Stimulated activated naive CD4-positive, alpha-beta T cell treated with Interleukin-2 at 50 U/mL for 16 hours (primary cell): ENCODE measurements at places on chromosomes 6 and 20.

DNA sequence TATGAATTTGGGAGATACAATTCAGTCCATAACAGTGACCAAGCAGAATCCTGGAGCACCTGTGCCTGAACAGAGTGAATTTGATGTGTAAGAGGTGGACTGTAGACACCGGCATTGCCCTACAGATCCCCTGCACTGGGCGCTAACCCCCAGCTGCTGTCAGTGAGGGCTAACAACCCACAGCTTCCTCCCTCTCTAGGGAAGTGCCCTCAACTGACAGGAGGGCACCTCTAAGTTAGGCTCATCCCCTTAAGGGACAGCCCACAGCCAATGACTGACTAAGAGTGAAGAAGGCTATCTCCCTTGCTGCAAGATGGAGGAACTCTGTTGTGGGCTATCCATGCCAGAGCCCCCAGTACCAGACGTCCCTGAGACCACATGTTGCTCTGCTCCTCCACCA lies 15.3 kb upstream of the BPIFB1 start:
- DNase-seq = no peak

GRCh38 chr6:134553936-134554335 lies 236.0 kb upstream of the SGK1 start:
- no peak for DNase-seq

GRCh38 chr6:152057832-152058498 lies 250.5 kb downstream of the ESR1 start:
- no peak for DNase-seq

- no peak for DNase-seq
Measured at GRCh38 chr20:56843817-56844216, 214.7 kb downstream of the TFAP2C start.

DNA sequence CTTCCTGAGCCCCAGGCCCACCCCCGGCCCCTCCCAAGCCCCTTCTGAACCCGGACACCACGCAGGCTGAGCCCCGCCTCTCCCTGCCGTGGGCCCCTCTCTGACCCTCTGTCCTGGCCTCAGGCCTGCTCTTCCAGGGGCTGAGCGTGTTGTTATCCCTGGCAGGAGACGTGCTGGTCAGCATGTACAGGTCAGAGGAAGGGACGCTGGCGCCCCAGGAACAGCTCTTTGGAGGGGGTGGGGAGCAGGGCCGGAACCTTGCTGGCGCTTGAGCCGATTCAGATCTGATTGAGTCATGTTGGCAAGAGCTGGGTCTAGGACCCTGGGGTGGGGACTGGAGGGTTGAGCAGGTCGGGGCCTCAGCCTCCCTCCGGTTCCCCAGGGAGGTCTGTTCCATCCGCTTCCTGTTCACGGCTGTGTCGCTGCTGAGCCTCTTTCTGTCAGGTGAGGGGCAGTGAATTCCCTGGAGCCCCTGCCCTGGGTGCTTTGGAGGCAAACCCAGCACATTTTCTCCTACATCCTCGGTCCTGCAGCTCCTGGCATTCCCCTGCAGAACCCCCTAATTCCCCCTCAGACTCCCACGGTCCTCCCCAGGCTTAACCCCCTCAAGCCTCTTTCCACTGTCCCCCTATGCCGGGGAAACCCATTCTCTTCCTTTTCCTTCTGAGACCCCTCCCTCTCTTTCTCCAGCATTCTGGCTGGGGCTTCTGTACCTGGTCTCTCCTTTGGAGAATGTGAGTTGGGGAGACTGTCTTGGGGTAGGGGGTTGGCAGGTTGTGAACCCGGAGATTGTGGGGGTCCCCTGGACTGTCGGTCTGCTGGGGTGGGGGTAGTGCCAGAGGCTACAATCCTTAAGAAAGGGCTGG lies 2.0 kb downstream of the SPAG4 start:
- DNase-seq = peak; percentile 9

DNA sequence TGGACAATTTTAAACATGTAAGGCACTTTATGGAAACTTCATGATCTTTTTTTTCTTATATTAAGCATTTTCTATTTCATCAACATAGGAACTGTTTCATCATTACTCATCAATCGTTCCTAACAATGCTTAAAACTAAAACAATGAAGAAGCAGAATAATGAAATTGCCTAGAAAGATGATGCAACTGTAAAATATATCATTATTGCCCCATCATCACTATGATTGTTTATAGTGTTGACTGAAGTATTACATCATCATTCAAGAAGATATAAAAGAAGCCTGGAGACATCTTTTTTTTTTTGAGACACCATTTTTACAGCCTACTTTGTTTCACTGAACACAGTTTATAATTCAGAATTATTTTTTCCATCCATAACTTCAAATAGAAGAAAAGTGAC lies 147.2 kb downstream of the TRDN start:
- DNase-seq = no peak

DNA sequence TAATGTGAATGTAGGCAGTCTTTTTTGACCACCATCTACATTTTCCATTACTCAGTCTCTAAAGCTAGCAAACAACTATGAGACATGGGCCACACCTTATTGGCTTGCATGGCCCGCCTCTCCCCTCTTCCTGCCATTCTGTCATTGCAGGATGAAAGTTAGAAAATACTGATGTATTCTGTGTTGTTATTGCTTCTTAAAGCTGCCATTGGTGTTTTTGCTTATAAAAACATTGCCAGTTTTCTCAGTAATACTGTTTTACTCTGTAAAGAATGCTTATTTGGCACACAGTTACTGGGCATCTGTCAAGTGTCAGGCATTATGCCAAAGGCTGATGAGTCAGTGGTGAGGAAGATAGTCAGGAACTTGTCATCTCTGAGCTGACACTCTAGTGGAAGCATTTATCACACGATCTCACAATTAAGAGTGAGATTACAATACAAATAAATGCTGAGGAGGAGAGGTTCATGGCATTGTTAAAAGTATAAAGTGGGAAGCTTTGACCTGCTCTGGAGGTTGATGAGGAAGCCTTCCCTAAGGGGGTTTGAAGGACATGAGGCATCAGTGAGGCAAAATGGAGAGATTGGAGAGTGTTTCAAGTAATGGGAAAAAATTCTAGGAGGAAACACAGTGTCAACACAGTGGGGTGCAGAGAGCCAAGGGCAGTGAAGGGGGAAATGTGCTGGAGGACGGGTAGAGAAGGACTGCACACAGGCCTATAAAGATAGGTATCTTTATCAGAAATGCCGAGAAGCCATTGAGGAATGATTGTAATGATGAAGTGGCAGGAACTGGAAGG lies 14.7 kb downstream of the KLHL32 start:
- no peak for DNase-seq

GRCh38 chr20:10536531-10536930 lies 101.4 kb downstream of the SLX4IP start:
- DNase-seq = no peak

GRCh38 chr6:44967481-44967880 lies 360.6 kb upstream of the RUNX2 start:
- no peak for DNase-seq

- no peak for DNase-seq
Measured at GRCh38 chr6:44179072-44179536, 20.5 kb downstream of the CAPN11 start.

DNA sequence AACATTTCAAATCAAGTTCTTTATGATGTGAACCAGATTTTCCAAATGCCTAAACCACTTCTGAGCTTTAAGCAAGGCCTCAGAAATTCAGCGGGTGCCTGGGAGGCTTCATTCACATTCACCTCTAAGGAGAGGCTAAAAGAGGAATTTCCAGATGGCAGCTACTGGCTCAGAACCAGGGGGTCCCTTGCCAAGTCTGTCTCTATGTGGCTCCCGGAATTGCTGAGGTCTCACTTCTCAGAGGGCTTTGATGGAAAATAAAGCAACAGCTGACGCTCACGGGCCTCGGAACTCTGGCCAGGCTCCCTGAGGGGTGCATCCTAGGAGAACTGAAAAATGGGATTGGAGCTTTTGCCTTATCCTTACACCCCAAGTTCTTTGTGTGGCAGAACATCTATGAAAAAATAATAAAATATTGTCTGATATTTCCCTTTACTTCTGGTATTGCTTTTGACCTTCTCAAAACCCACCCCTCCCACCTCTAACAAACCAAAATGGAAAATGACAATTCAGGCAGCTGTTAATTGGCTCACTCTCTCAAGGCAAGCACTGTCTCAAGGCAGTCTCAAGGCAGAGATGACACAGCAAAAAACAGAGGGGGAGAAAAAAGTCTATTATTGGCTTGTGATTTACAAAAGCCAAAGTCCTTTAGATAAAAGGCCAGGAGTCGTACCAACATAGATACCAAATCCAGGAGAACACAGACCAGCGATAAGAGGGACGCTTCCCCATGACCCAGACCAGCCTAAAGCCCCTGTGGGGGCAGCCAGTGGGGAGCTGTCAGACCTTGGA lies 21.8 kb upstream of the LRRN4 start:
- DNase-seq = no peak

GRCh38 chr6:12136905-12137304 lies 124.8 kb downstream of the HIVEP1 start:
- DNase-seq = no peak

GRCh38 chr20:47782920-47783552 lies 2.2 kb downstream of the SULF2 start:
- no peak for DNase-seq

DNA sequence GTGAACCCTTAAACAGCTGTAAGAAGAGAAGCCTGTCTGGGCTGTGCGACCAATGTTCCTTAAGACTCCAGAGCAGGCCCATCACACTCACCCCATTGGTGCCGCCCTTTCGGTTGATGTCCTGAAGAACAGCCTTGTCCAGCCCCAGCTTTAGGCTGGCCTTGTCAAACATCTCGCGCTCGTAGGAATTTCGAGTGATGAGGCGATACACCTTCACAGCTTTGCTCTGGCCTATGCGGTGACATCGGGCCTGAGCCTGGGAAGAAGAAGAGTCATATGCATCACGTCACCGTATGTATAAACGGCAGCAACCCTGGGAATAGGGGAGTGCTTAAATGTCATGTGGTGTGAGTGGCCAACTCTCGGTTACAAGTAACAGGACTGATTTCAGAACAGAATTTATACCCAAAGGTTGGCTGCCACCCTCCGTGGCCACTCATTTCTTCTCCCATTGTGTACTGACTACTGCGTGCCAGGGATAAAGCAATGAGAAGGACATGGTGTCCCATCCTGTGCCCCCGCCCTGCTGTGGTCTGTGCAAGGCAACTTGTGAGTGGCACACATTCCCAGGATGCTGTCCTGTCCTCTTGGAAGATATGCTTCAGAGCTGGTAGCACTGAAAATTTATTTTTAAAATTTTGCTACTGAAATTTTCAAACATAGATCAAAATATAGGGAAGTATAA lies 90.7 kb upstream of the EMILIN3 start:
- DNase-seq = no peak

DNA sequence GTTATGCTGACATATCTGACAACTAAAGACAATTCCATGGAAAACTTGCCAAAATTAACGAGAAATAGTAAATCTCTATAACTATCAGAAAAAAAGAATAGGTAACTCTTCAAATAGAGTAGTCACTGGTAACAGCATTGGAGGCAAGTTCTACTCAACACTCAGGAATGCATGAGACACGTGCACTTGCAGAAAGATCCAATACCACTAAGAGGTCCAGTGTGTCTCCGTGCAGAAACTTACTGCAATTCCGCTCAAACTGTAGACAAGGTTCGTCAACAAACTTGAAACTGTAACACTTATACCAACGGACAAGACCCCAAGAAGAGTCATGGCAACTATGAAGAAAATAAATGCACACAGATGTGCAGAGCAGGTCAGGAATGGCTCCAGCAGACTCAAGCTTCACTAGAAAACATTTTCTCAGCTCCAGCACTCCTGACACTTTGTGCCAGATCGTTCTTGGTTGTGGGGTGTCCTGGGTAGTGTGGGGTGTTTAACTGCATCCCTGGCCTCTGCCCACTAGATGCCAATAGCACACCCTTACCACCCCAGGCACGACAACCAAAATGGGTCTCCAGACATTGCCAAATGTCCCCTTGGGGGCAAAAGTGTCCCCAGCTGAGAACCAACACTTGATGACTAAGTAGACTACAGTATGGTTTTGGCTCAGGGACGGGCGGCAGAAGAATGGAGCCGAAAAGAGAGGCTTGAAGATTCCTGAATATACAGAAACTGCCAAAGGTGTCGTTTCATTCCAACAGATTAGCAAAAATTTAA lies 134.8 kb downstream of the DTNBP1 start:
- no peak for DNase-seq

DNA sequence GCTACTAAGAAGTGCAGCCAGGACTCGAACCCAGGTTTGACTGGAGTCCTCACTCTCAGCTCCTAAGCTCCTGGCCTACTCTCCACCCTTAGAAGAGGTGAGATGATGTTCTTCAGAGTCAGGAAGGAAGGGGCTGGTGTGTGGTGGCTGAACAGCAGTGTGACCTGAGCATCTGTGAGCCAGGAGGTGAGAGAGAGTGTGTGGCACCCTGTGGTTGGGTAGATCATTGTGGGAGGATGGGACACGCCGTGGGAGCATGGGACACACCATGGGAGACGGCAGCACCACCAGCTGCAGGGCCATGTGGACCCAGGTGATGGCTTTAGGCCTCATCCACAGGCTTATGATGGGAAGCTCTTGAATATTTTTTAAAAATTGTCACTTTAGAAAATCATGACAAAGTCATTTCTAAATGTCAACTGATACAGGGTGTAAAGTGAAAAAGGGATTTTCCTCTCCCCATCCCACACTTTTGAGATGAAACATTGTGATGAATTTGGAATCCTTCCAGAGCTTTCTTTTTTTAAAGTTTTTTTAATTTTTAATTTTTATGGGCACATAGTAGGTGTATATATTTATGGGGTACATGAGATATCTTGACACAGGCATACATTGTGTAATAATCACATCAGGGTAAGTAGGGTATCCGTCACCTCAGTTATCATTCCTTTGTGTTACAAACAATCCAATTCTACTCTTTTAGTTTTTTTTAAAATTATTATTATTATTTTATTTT lies 31.6 kb downstream of the SRC start:
- DNase-seq = no peak

GRCh38 chr20:50304923-50305635 lies 114.4 kb downstream of the CEBPB start:
- no peak for DNase-seq

DNA sequence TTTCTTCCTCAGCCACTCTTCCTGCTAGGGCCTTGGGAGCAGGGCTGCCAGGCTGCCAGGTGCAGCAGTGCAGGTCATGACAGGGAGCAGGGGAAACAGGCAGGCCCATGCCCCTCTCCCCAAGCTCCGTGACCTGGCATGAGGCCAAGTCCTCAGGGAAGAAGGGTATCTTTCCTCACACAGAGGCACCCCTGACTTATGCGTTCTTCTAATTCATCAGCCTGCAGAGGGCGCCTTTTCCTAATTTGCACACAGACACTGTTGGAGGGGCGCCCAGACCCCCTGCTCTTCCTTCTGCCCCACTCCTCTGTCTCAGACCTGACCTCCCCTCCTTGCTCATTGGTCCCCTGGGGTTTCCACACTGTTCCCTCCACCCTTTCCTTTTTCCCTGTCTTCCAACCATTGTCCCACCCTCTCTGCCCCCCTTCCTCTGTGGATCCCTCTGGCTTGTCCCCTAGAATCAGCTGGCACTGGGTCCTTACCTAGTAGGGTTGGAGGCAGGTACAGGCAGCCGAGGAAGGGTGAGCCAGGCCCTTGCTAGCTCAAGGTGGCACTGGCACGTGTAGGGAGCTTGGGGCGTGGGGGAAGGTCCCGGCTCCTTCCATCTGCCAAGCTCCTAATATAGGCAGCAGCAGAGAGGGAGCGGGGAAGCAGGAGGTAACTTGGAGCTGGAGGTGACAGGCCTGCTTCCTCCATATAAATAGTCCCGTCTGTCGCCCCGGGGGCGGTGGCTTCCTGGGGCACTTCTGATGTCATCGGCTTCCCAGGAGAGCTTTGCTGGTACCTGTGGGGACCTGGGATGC lies 154.9 kb upstream of the MLN start:
- DNase-seq = no peak

GRCh38 chr6:159959976-159960384 lies 8.9 kb upstream of the IGF2R start:
- DNase-seq = no peak
